Transverse colon (tissue), 4 donors: ENCODE measurements at places on chromosomes 4 and X. TPM values are rescaled to one million over a fixed set of nuclear protein-coding genes. Genes with fewer than 3 reads are reported as not detected.

- no peak for DNase-seq
- no peak overlapping the region for H3K27ac ChIP-seq
- no peak overlapping the region for H3K4me3 ChIP-seq
- no peaks in the 10 kb centered on the region for H3K36me3 ChIP-seq
- no peaks in the 10 kb centered on the region for H3K4me1 ChIP-seq
- no peaks in the 10 kb centered on the region for H3K27me3 ChIP-seq
Measured at GRCh38 chrX:17882680-17883079, 21.6 kb upstream of the RAI2 start.

COX7B2 gene
- total RNA-seq = not detected

CYSLTR1 gene
- total RNA-seq = 1.2 TPM

VCX2 gene
- total RNA-seq = not detected

JCHAIN gene
- 279 TPM for total RNA-seq
